ENCODE measurements at places on chromosomes 6 and 20. TPM values are rescaled to one million over a fixed set of nuclear protein-coding genes. Genes with fewer than 3 reads are reported as not detected.

The DSP gene
- total RNA-seq, result 0.60 TPM

The SLC32A1 gene
- total RNA-seq, result not detected

The CD164 gene
- 175 TPM for total RNA-seq

The BNIP5 gene
- not detected for total RNA-seq

DNA sequence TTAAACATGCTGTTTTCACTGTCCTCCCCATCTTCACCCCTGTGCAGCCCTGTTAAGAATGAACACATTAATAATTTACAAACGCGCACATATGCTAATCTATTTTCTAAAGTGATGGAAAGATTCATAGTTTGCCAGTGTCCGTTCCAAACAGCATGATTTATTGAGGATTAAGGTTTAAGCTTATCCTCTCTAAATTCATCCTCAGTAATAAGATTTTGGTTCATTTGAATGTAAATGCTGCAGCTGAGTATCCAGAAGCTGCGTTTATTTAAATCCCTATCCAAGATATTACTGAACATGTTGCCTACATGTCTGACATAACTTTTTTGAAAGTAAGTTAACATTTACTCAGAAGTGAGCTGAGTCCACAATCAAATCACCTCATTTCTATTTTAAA, 42.8 kb upstream of the FAM135A start:
- no peak overlapping the region for H3K4me3 ChIP-seq
- no peaks in the 10 kb centered on the region for H3K36me3 ChIP-seq
- H3K27ac ChIP-seq, result no peak overlapping the region
- H3K4me1 ChIP-seq, result peaks cover 2% of the 10 kb centered on the region

- no peaks in the 10 kb centered on the region for H3K27me3 ChIP-seq
- peaks cover 23% of the 10 kb centered on the region for H3K4me1 ChIP-seq
- H3K27ac ChIP-seq, result peak overlapping the region; percentile 89
- H3K4me3 ChIP-seq, result peak overlapping the region; percentile 94
- peak; percentile 27 for DNase-seq
Observed at GRCh38 chr6:16129623-16130401, 926 bp downstream of the MYLIP start.

DNA sequence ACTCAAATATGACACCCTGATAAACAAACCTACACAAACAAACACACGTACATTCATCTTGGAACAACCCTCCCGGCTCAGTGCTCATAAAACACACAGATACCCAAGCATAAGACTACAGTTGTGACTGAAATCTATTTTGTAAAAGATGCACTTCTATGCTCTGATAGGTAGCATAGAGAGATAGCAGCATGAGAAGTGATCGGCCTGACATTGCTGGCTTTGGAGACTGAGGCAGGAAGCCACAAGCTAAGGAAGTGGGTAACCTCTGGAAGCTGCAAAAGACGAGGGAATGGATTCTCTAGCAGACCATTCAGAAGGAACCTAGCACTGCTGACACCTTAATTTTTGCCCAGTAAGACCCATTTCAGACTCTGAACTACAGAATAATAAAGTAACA, 1.6 kb upstream of the RNF39 start:
- H3K27me3 ChIP-seq, result peaks cover 59% of the 10 kb centered on the region
- peaks cover 39% of the 10 kb centered on the region for H3K4me1 ChIP-seq
- peaks cover 4% of the 10 kb centered on the region for H3K36me3 ChIP-seq
- no peak for DNase-seq

Measured in naive thymus-derived CD8-positive, alpha-beta T cell (primary cell).